ENCODE measurements at places on chromosomes 3 and 15.

GRCh38 chr15:38103564-38103963, 149.1 kb upstream of the SPRED1 start:
- no peak for DNase-seq

GRCh38 chr15:68674975-68675374, 96.2 kb downstream of the CORO2B start:
- peak; percentile 58 for DNase-seq

- no peak for DNase-seq
Observed at GRCh38 chr3:130866327-130866726, 27.6 kb upstream of the ATP2C1 start.

DNA sequence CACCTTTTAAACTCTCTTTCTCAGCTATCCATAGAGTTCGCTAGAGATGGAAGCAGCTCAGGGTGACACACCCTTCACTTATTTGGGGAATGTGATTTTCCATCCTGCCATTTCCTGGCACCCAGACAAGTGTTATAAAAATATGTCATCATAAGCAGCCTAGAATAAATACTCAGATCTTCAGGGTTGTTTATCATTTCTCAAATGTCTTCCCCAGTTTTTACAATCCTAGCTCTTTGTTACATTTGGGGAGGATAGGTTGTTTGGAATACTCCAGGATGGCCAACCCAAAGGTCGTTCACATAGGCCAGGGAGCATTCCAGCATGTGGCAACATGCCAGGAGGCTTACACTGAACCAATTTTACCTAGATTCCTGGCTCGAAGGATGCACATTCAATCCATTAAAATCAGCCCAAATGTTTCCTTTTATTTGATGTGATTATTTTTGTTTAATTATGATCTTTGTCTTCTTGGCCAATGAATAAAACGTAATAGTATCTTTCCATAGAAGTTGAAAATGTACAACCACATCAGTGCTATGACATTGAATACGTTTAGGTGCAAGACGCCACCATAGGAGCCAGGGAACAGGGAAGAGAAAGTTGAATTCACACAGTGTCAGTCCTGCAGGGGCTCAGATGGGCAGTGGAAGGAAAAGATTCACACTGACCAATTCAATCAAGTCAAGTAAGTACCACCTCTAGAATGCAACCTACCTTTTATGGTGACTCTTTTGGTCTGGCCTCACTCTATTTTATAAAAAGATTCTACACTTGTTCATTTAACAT, 537.7 kb upstream of the MDFIC2 start:
- DNase-seq: peak; percentile 96

GRCh38 chr15:29939404-29939803, 117.1 kb upstream of the TJP1 start:
- DNase-seq: peak; percentile 44

- no peak for DNase-seq
Observed at GRCh38 chr15:91496754-91497691, 356.5 kb upstream of the SLCO3A1 start.

DNA sequence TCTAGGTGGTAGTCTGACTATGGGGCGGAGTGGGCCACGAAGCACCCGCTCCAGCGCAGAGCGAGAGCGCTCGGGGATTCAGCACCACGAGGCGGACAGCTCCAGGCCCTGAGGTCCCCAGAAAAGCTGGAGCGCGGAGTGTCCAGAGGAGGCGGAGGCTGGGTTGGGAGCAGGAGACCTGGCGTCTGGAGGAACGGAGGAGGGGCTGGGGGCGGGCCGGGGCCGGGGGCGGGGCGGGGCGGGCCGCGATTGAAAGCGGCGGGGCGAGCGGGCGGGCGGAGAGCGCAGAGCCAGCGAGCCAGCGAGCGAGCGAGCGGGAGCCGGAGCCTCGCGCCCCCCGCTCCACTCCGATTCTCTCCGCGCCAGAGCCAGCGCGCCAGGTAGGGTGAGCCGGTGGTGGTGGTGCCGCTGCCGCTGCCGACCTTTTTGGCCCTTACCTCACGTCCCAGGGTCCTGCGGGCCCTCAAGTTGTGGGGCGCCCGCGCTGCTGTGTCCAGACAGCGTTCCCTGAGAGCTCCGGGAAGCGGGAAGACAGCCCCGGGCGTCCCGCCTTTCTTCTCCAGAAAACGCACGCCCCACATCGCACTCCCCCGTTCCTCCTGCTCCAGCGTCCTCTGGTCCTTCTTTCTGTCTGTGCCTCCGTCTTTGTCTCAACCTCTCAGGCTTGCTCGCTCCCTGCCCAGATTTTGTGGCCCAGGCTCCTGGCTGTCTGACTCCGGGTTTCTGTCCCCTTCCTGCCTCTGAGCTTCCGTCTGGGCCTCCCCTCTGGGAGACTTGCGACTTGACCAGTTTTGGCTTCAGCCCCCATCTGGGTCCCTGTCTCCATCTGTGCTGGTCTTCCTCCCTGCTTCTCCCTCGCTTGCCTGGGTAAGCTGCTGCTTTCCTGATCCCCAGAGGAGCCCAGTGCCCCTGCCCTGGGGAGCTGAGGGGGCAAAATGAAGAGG, at the start of gene GRM2:
GRM2 (plus strand) TSS at position 281 of the 944 bp plus-strand sequence. CDS start 1,916 bp downstream, outside the sequence.
- DNase-seq: peak; percentile 83
